ENCODE measurements at places on chromosomes 11 and 22. TPM values are rescaled to one million over a fixed set of nuclear protein-coding genes. Genes with fewer than 3 reads are reported as not detected.

Gene OR56A1
- 0.15 TPM for total RNA-seq

Gene UCP3
- total RNA-seq, result 7.6 TPM

Gene NAV2
- 117 TPM for total RNA-seq

Gene ACTN3
- 2.0 TPM for total RNA-seq

Gene RAC2
- not detected for total RNA-seq

Gene OAF
- not detected for total RNA-seq

Gene BEST1
- 4.6 TPM for total RNA-seq

Gene RELA
- total RNA-seq, result 61.2 TPM

Gene SCT
- total RNA-seq, result not detected

Gene TOMT
- not detected for total RNA-seq

Gene ARFGAP3
- 18.4 TPM for total RNA-seq

Gene NNMT
- total RNA-seq, result 3.4 TPM

Gene SCGB1D2
- total RNA-seq, result not detected

Gene SHISAL1
- total RNA-seq, result 3.2 TPM

Gene MAP4K2
- 15.9 TPM for total RNA-seq

Gene DLG2
- 2.9 TPM for total RNA-seq

Gene LIF
- 0.29 TPM for total RNA-seq

Gene SNX32
- 14.7 TPM for total RNA-seq

Gene CHRM1
- not detected for total RNA-seq

Gene OR51F1
- not detected for total RNA-seq

Gene SLC7A4
- total RNA-seq, result 0.59 TPM

Gene POLD3
- total RNA-seq, result 9.0 TPM

Gene SHANK3
- 20.4 TPM for total RNA-seq

Gene MYOD1
- not detected for total RNA-seq

Gene C11orf52
- not detected for total RNA-seq

Gene CDC42BPG
- 2.3 TPM for total RNA-seq

Gene HTR3A
- total RNA-seq, result 14.5 TPM

Gene OR51E1
- not detected for total RNA-seq

Gene SEC14L3
- total RNA-seq, result not detected

Gene TSGA10IP
- not detected for total RNA-seq

Gene KDM4D
- 1.3 TPM for total RNA-seq

Gene P4HA3
- not detected for total RNA-seq

Gene SHANK2
- total RNA-seq, result 23.0 TPM

Gene TSSK2
- total RNA-seq, result not detected

Gene ENDOD1
- 1.6 TPM for total RNA-seq

Gene ADAMTS15
- 0.20 TPM for total RNA-seq

Gene GNG3
- total RNA-seq, result 266 TPM

Gene LMO2
- 2.7 TPM for total RNA-seq

Gene KIRREL3
- total RNA-seq, result 25.3 TPM

Gene SLC5A12
- 0.66 TPM for total RNA-seq

Gene SCGB1D4
- not detected for total RNA-seq

Gene TRMU
- total RNA-seq, result 60.8 TPM

Gene WT1
- not detected for total RNA-seq

Gene MISFA
- 1.7 TPM for total RNA-seq

Gene WNT7B
- 0.37 TPM for total RNA-seq

Gene GSTT2B
- total RNA-seq, result 11.9 TPM

Gene CRYBB3
- total RNA-seq, result not detected

Gene CRACR2B
- 19.7 TPM for total RNA-seq

Gene ALDH3B1
- 0.22 TPM for total RNA-seq

Gene NFAM1
- total RNA-seq, result 0.91 TPM

Gene OR52E8
- not detected for total RNA-seq

Gene FGF3
- total RNA-seq, result not detected

Gene CNTN5
- total RNA-seq, result 1.6 TPM

Gene DNAJB7
- not detected for total RNA-seq

Gene OR6Q1
- not detected for total RNA-seq

Gene TBX10
- total RNA-seq, result not detected

Gene OR8D1
- total RNA-seq, result not detected

Gene OR4D9
- not detected for total RNA-seq

Gene HEPACAM
- not detected for total RNA-seq
